AG08395 (cell line): ENCODE measurements at places on chromosomes 6 and 20.
A peak's percentile ranks its signal among the peaks of the same experiment; 100 is the strongest.

GRCh38 chr6:17987697-17988421, 424 bp upstream of the KIF13A start:
- peak; percentile 74 for DNase-seq

DNA sequence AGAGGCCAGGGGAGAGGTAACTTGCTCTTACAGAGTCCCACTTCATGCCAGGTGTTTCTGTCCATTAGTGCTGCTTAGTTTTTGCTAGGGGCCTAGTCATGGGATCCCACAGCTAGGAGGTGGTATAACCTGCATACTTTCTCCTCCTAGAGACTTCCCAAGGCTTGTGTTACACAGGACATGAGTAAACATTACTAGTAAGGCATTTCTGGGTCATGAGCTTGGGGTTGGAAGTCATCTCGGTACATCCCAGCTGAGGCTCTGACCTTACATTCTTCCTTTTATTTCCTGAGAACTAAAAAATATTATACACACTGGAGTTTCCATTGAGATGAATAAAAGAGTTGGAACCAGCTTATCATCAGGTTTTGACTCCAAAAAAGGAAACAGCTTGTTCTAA, 20.9 kb upstream of the PNPLA1 start:
- DNase-seq, result no peak

DNA sequence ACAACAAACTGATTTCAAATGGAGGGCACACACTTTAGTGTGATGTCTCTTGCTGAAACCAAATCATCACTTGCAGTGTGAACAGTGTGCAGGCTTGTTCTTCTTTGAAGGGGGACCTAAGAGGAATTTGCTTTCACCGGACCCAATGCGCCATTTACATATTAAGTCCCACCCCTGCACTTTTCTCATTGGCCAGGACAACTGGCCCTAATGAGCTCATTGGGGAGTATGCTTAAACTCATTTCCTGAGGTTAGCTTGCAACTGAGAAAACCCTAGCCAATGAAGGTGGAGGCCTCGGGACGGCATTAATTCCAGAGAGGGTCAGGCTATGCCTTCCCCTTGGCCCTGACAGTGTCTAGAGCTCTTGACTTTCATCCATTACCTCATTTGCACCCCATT, 58.7 kb downstream of the VEGFA start:
- DNase-seq, result no peak

GRCh38 chr6:34688956-34689355, 7.6 kb downstream of the ILRUN start:
- no peak for DNase-seq

DNA sequence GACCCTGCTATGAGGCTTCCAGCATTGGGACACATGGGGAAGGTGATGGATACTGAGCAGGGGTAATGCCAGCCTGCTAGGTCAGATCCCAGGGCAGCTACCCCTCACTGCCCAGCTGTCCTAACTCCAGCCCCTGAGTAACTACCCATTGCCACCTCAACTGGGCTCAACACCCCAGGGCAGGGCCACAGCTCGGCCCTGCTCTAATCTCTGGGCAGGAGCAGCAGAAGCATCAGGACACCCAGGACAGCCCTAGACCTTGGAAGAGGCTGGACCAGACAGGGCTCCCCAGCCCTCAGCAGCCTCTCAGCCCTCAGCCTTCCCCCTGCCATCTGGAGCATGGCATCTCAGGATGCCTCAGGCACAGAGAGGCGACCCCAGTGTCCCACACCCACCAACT, 67.4 kb upstream of the TOP1 start:
- no peak for DNase-seq

DNA sequence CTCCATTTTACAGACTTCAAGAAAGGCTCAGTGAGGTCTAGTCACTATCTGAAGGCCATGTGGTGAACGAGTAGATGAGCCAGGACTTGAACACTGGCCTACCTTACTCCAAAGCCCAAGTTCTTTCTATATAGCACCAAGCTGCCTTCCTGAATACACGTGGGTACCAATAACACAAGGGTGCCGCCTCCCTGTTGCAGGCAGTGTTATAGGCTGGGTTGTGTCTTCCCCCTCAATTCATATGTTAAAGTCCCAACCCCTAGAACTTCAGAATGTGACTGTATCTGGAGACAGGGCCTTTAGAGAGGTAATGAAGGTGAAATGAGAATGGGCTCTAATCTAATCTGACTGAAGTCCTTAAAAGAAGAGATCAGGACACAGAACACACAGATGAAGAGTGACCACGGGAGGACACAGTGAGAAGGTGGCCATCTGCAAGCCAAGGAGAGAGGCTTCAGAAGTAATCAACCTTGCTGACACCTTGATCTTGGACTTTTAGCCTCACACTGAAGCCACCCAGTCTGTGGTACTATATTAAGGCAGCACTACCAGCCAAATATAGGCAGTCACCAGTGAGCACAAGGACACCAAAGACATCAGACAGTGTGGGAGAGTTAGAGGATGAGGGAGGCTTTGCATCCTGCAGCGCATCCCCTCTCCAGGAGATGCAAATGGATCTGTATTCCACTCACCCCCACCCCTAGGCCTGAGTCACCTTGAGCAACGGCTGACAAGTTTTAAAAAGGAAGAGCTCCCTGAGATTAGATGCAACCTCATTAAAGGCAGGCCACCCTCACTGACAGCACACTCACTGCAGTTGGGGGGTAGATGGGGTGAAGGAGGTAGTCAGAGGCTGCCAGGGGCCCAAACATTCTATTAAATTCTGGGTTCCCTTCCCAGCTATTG, 40.9 kb upstream of the LYRM2 start:
- no peak for DNase-seq

DNA sequence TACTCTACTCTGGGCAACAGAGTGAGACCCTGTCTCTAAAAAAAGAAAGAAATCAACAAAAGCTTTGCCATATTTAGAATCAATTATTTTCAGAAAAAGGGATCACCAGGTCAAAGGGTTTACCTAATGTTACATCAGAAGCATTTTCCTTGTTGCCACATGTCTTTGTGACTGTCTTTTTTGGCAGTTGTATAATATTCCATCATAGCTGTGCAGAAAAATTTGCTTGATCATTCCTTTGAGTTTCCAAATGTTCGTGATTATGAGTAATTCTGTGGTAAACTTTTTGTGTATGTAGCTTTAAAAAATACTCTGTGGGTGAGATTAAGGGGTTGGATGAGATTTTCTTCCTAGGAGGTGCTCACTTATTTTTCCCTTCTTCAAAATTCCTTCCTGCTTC, 26.4 kb downstream of the PNPLA1 start:
- DNase-seq, result peak; percentile 45

DNA sequence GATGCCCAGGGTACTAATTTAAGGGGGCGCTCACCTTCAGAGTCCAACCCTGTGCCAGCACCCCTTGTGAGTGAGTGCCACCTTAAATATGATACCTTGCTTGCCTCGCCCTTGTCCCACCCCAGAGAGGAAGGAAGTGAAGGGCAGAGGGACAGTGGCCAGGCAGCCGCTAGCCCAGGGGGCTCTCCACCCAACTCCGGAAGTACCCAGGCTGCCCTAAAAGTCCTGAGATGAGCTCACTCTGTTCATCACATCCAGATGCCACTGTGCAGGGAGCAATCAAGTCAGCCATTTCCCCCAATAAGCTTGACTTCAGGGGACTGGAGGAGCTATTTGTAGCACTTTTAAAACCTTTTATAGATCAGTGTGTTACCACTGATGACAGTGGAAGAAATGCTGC, 25.0 kb upstream of the STX16 start:
- no peak for DNase-seq

DNA sequence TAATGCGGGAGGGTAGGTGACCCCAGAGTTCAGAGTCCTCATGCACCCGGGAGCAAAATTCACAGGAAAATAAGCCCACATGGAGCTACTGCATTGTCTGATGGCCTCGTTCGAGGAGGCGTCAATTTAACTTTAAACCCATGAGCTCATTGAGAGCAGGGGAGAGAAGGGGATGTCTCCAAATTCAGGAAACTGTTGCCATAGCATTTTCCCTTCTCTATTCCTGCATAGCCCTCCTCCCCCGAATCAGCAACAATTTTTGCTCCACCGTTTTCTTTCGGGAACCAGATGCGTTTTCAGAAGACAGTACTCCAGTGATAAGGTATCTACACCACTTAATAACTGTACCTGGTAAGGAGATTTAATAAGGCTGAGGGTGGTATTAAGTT, 324 bp upstream of the LAMP5 start:
- DNase-seq, result no peak

- peak; percentile 94 for DNase-seq
These were observed at the start of gene ZNF512B for GRCh38 chr20:63969838-63970713. Gene ZNF512B (minus strand): TSS chr20:63969930. CDS start chr20:63967950, 1,980 bp downstream.
